ENCODE measurements at places on chromosomes 7 and 10.

- DNase-seq, result no peak
Observed at GRCh38 chr10:126576336-126576735, 94.2 kb downstream of the C10orf90 start.

GRCh38 chr7:43085992-43086391, 26.5 kb upstream of the HECW1 start:
- no peak for DNase-seq

DNA sequence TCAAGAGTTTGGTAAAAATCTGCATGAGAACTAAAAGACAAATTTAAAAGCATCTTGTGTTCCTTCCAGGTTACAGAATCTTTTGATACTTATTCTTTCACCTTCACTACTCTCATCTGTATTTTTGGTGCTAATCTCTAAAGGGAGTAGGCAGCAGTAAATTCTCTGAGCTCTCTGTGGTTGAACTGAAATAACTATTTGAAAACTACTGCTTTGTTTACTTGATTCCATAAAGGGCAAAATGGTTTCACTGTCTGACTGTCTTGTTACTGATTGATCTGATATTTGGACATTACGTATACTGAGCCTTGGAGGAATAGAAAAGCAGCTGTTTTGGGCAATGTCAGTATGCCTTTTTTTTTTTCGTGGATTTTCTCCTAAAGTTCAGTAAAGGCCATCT, 103.3 kb downstream of the CHRM2 start:
- DNase-seq, result no peak

GRCh38 chr7:55030314-55030713, 11.5 kb downstream of the EGFR start:
- DNase-seq, result no peak

GRCh38 chr10:23448802-23449570, 10.1 kb downstream of the OTUD1 start:
- DNase-seq, result no peak

GRCh38 chr10:10845826-10846503, 171.7 kb upstream of the CELF2 start:
- no peak for DNase-seq

DNA sequence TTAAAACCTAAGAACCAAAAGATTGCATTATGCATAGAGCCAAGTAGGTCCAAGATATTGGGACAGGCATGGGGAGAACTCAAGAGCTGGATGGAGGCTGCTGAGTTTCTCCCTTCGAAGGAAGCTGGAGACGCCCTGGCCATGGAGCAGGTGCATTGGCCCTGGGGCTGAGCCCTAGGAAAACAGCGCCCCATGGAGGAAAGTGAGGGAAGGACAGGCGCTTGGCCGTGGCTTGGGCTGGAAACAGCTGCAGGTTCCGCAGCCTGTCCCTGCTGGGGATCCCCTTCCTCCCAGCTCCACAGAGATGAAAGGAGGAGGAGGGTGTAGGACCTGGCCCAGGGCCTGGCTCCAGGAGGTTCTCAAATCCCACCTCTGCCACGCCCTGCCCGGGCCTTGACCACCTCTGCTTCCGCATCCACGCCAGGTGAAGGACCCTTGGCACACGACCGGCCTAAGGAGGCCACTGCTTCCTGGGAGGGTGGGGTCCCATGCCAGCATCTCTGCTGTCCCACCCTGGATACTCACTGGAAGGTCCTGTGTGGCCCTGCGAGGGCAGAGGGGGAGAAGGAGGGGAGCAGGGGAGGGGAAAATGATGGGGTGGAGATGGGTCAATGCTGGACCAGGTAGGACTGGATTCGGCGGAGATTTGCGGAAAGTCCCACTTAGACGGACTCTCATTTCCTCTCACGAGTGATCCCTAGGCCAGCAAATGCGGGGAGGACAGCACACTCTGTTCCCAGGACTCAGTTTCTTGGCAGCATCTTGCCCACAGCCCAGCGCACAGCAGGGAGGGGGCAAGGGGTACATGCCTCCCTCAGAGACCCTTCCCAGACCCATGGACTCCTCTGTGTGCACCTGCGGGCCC, 258.6 kb upstream of the TCERG1L start:
- DNase-seq, result no peak

DNA sequence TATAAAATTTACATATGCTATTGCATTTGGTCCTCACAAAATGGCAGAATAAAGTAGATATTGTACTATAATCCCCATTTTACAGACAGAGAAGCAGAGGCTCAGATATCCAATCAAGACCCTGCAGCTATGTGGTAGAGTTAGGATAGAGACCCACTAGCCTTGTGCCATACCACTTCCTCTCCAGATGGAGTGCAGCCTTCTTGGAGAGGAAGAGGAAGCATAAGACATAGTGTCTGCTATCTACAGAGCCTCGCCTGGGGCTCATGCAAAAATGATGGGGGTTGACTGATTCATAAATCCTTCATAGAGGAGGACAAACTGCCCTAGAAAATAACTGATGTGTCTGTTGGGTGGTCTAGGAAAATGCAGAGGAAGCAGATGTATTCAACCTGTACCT, 447.3 kb downstream of the KCNMA1 start:
- DNase-seq, result no peak

DNA sequence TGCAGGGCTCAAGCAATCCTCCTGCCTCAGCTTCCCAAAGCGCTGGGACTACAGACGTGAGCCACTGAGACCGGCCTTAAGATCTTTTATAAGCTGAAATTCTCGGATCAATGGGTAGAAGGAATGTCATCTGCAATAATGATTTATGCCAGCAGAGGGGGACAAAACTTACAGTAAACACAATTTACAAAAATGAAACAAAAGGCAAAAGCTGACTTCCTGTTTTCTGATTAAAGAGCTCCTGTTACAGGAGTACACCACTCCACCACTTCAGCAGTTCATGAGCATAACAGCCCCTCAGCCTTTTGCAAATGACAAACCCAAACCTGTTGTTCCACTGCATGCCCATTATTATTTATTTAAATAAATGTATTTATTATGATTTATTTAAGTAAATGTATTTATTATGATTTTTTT, 88.5 kb upstream of the ATP6V0A4 start:
- DNase-seq, result no peak

DNA sequence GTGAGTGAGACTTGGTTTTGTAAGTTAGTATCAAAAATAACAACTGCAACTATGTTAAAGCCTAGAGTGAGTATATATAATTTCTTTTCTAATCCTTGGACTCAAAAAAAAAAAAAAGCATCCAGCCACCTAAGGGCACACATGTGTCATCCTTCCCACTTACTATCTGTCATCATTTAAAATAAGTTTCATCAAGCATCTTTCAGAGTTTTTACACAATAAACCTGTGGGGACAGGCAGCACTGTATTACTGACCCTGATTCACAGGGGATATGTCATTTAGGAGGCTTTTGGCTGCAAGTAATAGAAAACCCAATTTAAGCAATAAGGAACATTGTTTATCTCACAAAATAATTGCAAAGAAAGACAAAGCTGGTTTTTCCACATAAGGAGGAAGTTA, 32.3 kb upstream of the OSBPL3 start:
- no peak for DNase-seq

DNA sequence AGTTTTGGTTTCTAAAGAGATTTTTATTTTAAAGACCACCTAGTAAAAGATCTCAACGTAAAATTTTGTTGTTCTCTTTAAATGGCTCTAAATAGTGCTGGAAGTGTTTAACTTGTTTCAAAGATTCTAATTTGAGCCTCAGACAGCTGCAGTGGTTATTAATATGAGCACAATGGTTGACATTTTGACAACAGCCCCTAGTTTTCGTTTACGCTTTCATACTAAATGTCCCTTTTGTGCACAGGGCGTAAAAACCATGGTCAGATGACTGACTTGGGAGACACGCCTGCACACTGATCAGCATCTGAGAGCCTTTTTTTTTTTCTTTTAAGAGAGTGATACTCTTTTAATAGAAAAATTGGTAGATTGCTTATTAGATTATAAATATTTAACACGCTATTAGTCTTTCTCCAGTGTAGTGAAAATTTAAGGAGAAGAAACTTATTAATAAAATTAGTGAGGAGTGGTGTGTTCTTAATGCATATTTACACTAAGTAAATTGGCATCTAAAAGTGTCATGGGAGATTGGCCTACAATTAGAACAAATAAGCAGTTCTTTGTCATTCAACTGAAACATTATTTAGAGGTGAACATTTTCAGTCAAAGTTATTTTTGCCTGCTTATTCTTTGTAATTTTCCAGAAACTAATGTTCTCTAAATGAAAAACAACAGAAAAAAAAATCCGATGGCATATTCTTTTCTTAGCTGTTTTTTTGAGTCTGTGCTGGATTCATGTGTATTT, 182.8 kb upstream of the PHYHIPL start:
- DNase-seq, result no peak

- no peak for DNase-seq
Observed at GRCh38 chr10:50648089-50648934, 24.6 kb upstream of the SGMS1 start.

DNA sequence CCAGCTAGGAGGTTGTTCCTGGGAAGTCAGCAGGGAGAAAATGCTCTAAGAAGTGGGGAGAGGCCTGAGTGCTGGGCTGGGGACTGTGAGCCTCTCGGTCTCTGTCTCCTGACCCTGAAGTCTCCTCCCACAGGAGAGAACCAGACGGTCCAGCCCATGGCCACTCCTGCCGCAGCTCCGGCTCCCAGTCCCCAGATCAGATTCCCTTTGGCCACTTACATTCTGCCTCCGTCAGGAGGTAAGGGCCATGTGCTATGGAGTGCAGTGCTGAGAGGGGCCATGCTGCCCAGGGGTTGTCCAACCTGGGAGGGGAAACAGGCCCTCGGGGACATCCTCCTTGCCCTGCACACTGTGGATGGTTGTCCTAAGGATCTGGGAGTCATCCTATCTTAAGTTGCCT, 21.3 kb upstream of the ZNF467 start:
- no peak for DNase-seq

GRCh38 chr10:132449811-132450181, 52.8 kb downstream of the PWWP2B start:
- no peak for DNase-seq

DNA sequence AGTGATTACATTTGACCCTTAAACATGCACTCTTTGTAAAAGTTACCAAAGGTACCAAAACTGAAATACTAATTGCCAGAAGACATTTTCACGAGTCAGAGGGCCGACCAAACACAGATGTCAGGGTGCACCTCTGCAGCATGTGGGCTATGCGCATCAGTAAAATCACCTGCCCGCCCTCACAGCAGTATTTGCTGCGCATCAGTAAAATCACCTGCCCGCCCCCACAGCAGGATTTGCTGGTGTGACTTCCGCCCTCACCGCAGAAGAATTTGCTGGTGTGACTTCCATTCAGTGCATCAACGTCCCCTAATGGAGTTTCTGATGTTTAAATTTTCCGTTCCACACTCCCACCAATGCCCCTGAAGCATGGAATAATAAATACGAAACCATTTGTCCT, 202.9 kb downstream of the PTPRN2 start:
- DNase-seq, result no peak

- DNase-seq, result no peak
Observed at GRCh38 chr7:158858592-158859503, 2.5 kb downstream of the DYNC2I1 start.

All from T-helper 9 cell (primary cell).